ENCODE measurements at places on chromosomes 1 and 21.
A peak's percentile ranks its signal among the peaks of the same experiment; 100 is the strongest.

DNA sequence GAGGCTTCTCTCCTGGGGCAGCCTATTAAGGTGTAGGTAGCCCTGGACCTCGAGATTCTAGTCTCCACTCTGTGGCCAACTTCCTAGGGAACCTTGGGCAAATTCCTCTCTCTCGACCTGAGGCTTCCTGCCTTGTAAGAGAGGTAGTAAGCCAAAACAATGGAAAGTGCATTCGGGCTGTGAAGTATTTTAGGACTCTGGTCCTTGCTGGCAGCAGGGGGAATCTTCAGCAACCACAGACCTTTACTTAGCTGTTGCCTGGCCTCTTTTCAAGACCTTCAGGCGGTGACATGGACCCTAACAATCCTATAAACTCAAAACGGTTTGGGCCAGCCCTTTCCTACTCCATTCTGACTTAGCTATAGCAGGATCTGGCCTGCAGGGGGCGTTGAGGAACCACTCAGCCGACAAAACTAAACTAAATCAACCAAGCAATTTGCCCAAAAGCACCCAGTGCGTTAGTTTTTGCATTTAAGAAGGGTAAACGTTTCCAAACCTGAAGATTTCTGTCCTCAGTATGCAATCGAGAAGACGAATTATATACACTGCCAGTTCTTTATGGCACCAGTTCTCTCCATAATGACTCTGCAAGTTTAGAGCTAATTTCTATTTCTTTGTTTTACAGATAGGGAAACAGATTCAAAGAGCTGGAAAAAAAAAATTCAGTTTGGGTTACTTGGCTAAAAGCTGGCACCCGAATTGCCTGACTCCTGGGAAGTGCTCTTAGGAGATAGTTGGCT, 10.9 kb upstream of the SESN2 start:
- peak; percentile 58 for DNase-seq

DNA sequence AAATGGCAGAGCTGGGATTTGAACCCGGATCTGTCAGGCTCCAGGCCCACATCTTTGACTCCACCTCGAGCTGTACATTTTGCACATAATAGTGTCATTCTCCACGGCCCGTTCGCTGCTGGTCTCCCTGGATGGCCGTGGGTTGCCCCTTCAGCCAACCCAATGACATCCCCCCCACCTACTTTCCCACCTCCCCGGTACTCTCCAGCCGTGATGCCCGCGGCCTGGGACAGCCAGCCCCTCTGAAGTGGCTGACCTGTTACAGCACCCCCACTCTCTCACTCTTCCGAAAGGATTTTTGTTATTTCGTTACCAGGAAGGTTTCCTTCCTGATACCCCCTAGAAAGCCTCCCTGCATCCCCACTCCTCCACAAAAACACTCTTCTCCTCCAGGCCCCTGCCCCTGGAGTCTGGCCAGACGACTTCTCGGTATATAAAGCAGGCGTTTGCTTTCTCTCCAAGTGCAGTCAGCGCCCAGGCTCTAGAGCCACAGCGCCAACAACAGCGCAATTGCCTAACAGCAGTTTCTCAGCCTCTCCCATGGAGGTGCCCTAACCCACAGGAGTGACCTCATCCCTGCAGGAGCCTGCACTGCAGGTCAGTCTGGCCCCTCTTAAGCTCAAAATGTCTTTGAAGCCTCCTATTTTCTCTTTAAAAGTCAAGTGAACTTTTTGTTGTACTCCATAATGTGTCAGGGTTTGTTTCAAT, 14.5 kb upstream of the GJB5 start:
- no peak for DNase-seq

- no peak for DNase-seq
Observed at GRCh38 chr21:44353191-44353970, at the start of gene TRPM2. TRPM2 (plus strand) TSS chr21:44353621; CDS start chr21:44353701, 80 bp downstream.

GRCh38 chr1:231626535-231626950, at the start of gene DISC1:
DISC1 (plus strand) TSS chr1:231626790; CDS start chr1:231626868, 78 bp downstream.
- DNase-seq: peak; percentile 79

DNA sequence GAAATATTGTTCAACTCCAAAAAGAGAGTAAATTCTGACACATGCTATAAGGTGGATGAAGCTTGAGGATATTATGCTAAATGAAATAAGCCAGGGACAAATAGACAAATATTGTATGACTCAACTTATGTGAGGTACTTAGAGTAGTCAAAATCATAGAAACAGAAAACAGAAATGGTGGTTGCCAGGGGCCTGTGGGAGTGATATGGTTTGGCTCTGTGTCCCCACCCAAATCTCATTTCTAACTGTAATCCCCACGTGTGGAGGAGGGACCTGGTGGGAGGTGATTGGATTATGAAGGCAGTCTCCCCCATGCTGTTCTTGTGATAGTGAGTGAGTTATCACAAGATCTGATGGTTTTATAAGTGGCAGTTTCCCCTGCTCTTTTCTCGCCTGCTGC, 24.7 kb upstream of the DISP1 start:
- DNase-seq: no peak
